ENCODE measurements at places on chromosomes 12 and 14. TPM values are rescaled to one million over a fixed set of nuclear protein-coding genes. Genes with fewer than 3 reads are reported as not detected.

- no peak for DNase-seq
Observed at GRCh38 chr12:31715283-31715825, 13.5 kb downstream of the AMN1 start.

DNA sequence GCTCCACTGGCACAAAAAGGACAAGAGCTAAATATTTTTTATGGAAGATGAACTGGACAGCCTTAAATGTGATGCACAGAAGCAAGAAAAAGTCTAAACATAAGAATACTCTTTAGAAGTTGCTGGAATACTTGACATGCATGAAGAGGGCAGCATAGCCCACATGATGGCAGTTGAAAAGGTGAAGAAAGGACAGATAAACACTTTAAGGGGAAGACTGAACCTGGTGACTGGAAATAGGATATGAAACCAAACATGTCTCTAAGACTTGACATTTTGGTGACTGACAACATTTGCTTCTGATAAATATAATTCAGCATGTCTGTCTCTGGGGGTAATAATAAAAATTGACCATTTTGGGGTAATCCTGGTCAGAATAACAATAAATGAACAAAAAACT is 273.1 kb downstream of the CCDC91 start:
- DNase-seq = no peak

Gene ESPL1
- 19.3 TPM for total RNA-seq

DNA sequence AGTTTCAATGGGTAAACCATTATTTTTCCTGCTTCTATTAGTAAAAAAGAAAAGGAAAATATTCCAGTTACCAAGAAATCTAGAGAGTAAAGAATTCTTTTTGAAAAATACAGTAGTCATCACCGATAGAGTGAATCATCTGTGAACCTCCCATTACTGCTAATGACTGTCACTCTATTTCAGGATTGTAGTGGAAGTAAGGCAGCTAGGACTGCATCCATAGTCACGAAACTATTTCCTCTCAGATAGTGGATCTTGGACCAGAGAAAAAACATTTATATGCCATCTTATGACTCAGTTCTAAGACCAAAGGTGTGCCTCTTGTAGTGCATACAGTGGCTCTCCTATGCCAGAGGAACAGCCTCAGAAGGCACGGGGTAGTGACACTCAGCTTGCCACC is 173.9 kb upstream of the PLEKHA5 start:
- DNase-seq = no peak

DNA sequence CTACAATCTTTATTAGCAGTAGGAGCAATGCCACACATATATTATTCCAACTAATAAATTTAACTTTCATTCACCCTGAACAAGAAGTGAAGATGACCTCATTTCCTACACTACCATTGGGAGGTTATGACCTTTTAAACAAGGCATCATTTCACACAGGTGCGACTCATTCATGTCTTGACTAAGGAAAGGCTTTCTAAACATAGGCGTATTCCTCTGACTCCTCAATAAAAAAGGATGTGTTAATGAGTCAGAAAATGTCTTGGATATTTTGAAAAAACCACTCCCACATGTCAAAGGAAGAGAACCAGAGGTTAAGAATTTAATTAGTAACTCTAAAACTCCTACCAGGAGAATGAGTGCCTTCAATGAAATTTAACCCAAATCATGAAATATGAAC is 115.2 kb downstream of the PRICKLE1 start:
- no peak for DNase-seq

Gene NAV3
- total RNA-seq = 1.0 TPM

DNA sequence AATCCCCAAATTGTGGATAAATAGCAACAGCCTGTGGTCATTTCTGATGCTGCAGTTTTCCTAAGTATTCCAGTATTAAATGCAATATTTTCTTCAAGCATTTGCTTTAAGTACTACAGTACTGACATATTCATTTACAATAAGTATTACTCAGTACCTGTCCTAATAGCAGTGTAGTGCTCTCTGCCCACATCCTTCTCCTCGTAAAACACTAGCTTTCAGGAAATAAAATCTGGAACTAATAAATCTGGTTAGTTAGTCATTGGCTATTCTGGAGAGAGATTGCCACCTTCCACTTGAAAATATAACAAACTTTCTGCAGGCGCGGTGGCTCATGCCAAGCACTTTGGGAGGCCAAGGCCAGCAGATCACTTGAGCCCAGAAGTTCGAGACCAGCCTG is 441.5 kb downstream of the PRKD1 start:
- no peak for DNase-seq

Gene CDC42BPB
- 78.7 TPM for total RNA-seq

Gene KITLG
- 1.2 TPM for total RNA-seq

DNA sequence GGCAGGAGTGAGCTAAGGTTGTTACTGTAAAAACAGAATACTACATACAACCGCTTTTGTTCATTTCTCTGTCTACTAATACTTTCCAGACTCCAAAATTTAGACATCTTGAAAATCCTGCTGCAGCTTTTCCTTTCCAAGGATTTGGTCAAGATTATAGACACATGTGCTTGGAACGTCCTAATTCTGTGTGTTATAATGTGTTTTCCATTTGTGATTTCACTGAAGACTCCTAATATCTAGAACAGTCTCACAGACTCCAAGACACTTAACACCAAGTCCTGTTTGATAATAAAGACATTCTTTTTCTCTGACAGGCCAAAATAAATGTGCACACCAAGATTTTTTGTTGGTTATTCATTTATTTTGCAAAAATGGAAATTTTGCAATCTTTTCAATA is 41.8 kb upstream of the TMTC2 start:
- no peak for DNase-seq

Gene DDN
- 0.09 TPM for total RNA-seq

Measured in liver (tissue), 10 donors.